ENCODE measurements at places on chromosomes 5 and 9. TPM values are rescaled to one million over a fixed set of nuclear protein-coding genes. Genes with fewer than 3 reads are reported as not detected.

The SUSD1 gene
- 1.4 TPM for total RNA-seq

The NUTM2F gene
- total RNA-seq = not detected

GRCh38 chr5:91026466-91026865 is 356.7 kb downstream of the ARRDC3 start:
- DNase-seq = no peak

DNA sequence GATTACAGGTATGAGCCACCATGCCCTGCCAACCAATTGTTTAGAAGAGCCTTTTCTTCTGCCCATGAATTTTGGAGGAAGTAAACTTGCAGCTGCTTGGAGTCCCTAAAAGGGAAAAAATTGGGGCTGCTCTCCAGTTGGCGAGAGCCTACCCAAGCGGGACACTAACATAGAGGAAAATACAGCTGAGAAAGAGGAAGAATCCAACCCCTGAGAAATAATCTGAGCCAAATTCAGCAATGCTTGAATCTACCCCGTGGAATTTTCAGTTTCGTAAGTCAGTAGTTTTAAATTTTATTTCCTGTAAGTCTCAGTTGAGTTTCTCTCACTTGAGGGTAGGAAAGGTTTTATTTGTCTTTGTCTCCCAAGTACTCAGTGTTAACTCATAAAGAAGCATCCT is 30.4 kb upstream of the UBTD2 start:
- no peak for DNase-seq
